Esophagus muscularis mucosa (tissue), 4 donors: ENCODE measurements at places on chromosomes 16 and 17. TPM values are rescaled to one million over a fixed set of nuclear protein-coding genes. Genes with fewer than 3 reads are reported as not detected.
A peak's percentile ranks its signal among the peaks of the same experiment; 100 is the strongest.

DNA sequence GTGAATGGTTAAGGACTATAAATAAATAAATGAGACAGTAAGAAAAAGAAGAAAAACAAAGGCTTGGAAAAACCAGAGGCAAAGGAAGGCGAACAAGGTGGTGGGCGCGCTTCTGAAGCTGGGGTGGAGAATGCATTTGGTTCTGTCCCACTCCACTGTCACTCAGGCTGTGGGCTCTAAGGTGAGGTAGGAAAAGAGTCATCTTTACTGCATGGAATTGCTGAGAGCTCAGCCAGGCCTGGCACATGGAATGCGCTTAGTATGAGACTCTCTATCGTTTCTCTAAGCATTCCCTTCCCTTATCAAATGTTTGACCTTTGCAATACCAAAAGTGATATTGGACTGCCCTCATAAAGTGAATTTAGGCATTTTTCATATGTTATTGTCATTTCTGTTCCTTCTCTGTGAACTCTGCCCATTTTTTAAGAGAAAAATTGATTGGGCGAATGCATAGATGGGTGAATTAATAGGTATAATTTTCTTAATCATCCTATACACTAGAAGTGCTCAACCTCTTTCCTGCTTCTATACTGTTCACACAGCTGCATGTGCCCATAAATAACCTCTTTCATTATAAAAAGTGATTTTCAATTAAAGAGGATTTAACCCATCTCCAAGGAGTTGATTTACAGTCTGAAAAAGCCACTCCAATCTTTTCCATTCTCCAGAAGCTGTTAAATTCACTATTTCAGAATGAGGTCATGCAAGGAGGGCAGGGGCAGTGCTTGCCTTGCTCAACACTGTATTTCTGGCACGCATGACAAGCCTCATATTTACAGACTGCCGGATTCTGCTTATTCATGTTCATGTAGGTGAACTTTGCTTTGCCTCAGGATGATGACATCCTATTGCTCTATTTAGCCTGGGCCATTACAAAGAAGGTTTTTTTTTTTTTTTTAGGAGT lies 87.7 kb downstream of the MYH10 start:
- H3K4me3 ChIP-seq: no peak overlapping the region
- peak; percentile 60 for DNase-seq

DNA sequence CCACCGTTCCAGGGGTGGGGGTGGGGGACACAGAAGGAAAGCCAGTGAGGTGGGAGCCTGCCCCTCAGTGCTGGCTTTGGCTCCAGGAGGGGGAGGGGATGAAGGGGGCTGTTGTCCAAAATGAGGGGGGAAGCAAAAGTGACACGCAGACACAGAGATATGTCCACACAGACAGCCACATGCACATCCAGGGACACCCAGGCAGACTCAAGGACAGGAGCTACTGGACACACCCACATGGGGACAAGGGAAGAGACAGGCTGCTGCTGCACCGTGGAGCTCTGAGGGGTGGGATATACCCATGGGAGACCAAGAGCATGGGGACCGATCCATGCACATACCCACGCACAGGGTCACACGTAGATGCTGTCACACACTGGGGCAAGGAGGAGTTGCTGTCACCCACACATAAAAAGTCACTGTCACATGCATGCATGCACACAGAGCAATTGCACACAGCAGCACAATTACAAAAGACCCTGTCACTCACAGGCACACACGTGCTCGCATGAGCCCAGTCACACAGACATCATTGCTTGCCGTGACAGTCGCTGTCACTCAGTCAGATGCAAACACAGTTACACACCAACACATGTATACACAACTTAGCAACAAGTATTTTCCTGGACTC lies 1.3 kb downstream of the THRA start:
- H3K4me1 ChIP-seq: peaks cover 72% of the 10 kb centered on the region
- no peaks in the 10 kb centered on the region for H3K36me3 ChIP-seq
- H3K27ac ChIP-seq: peak overlapping the region; percentile 91
- peak overlapping the region; percentile 100 for H3K4me3 ChIP-seq
- no peaks in the 10 kb centered on the region for H3K27me3 ChIP-seq
- DNase-seq: no peak

- H3K36me3 ChIP-seq: no peaks in the 10 kb centered on the region
- H3K27me3 ChIP-seq: peaks cover 10% of the 10 kb centered on the region
- no peak overlapping the region for H3K4me3 ChIP-seq
- H3K27ac ChIP-seq: no peak overlapping the region
- no peaks in the 10 kb centered on the region for H3K4me1 ChIP-seq
Measured at GRCh38 chr17:49067163-49067562, 65.4 kb upstream of the B4GALNT2 start.

DNA sequence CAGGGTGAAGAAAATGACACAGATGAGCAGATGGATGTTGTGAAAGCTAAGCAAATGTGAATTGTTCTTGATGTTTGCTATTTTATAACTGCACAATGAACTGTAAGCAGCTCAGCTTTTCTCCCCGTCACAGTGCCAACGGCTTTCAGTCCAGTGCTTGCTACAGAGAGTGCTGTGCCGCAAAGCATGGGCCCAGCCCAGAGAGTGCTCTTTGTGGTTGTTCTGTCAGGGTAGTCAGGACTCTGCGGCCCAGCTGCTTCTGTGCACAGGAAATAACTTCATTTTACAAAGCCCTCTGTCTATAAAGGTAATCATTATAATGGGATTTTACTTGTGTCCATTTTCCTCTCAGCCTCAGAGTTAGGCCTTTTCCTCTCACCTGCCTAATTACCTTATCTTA lies 39.1 kb downstream of the CDRT15 start:
- peaks cover 20% of the 10 kb centered on the region for H3K36me3 ChIP-seq
- no peak for DNase-seq
- no peak overlapping the region for H3K27ac ChIP-seq
- H3K4me3 ChIP-seq: no peak overlapping the region
- no peaks in the 10 kb centered on the region for H3K27me3 ChIP-seq

- DNase-seq: peak; percentile 99
- H3K4me3 ChIP-seq: peak overlapping the region; percentile 70
- H3K27me3 ChIP-seq: no peaks in the 10 kb centered on the region
- peaks cover 15% of the 10 kb centered on the region for H3K36me3 ChIP-seq
Measured at GRCh38 chr17:40100669-40101366, 429 bp upstream of the NR1D1 start.

- peaks cover 32% of the 10 kb centered on the region for H3K36me3 ChIP-seq
- H3K4me1 ChIP-seq: peaks cover 20% of the 10 kb centered on the region
- no peaks in the 10 kb centered on the region for H3K27me3 ChIP-seq
- no peak overlapping the region for H3K4me3 ChIP-seq
- no peak overlapping the region for H3K27ac ChIP-seq
Measured at GRCh38 chr17:50554201-50554600, 6.3 kb upstream of the CACNA1G start.

- no peaks in the 10 kb centered on the region for H3K4me1 ChIP-seq
- H3K4me3 ChIP-seq: no peak overlapping the region
- no peaks in the 10 kb centered on the region for H3K27me3 ChIP-seq
- no peak for DNase-seq
Measured at GRCh38 chr17:5804251-5804650, 219.9 kb upstream of the NLRP1 start.

Gene CLDN9
- 0.32 TPM for total RNA-seq
